ENCODE measurements at places on chromosomes 4 and X.

DNA sequence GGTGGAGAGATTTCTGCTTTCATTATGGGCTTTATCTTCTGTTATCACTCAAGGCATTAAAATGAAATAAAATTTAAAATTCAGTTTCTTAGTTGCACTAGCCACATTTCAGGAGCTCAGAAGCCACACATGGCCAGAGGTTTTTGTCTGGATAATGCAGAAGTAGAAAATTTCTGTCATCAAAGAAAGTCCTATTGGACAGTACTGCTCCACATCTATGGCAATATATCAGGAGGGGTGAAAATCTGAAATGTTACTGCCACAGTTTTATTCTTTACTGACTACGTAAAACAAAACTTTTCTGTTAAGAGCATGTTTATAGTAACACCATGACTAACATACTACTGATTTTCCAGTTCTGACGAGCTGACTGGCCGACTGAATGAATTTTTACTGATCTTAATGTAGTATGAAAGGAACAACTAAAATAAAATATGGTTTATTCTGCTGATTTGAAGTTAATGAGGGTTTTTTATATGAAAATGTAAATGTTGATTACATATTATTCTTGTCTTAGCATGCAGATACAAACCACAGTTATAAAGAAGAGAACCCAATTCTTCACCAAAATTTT lies 264.0 kb upstream of the HAND2 start:
- H3K4me1 ChIP-seq = no peaks in the 10 kb centered on the region
- no peaks in the 10 kb centered on the region for H3K27me3 ChIP-seq
- H3K36me3 ChIP-seq = no peaks in the 10 kb centered on the region
- no peak for DNase-seq

DNA sequence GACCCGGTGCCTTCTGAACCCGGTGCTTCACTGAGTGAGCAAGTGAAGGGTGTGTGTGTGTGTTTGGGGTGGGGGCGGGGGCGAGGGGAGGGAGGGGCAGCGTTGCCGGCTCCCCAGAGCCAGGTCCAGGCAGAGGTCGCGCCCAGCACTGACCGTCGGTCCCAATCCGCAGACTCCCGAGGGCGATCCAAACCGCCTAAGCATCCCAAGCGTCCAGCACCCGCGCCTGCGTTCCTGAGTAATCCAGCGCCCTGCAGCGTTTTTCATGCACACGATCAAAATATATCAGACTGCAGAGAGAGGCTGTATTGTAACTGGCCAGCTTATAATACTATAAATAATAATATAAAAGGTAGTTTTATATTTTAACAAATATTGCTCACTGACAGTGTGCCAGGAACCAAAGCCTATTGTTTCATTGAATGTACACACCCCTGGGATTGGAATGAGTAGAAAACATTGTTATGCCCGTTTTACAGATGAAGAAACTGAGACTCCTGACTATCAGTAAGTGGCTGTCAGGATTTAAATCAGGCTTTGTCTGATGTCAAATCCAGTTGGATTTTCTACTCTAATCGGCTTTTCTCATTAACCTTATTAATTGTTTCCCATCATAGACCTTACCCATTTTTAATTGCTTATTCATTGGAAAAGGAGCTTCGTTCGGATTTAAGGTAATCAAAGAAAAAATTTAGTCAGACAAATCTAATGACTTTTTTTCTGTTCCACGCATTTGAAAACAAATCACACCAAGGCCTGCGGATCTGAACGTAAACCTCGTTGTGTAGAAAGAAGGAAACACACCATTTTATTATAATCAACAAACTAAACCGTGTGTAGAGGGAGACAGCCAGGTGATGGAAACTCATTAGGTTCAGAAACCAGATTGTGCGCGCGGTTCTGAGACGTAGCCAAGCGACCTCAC lies 4.0 kb upstream of the NKX3-2 start:
- H3K36me3 ChIP-seq = no peaks in the 10 kb centered on the region
- H3K4me1 ChIP-seq = no peaks in the 10 kb centered on the region
- DNase-seq = no peak
- peaks cover 29% of the 10 kb centered on the region for H3K27me3 ChIP-seq
- H3K27ac ChIP-seq = no peak overlapping the region

DNA sequence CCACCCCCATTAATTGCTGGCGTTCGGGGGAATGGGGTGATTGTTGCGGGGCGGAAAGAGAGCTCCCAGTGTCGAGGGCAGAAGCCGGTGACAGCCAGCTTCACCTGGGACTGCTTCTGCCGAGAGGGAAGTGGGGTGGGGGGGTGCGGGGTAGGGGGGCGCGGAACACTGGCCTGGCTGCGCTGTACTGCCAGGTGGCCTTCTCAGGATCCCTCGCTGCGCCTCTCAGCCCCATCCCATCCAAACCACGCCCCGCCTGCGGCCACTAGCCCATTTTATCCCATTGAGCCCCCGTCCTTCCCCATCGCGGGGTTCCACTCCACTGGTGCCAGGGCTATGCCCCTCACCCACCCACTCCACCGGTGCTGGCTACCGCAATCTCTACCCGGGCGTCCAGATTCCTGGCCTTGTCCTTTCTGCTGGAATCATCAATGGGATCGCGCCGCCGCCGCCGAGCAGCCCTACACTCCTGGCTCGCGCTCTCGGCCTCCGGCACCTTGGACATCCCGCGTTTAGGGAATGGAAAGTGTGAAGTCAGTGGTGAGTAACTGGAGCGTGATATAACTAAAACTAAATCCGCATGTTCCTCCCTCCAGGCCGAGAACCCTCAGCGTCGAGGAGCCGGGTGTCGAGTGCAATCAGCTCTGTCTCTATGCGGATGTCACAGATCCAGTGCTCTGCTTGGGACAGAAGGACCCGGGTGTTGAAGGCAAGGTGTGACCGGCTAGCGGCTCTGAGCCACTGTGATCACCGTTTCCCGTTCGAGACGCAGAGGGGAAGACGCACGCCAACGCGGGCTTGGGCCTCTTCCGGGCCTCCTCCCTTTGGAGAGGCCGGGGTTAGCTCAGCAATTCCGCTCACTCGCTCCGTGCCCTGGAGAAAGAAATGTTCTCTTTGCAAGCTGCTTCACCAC lies 20.5 kb downstream of the NKX3-2 start:
- DNase-seq = no peak
- peaks cover 46% of the 10 kb centered on the region for H3K27me3 ChIP-seq
- peaks cover 8% of the 10 kb centered on the region for H3K36me3 ChIP-seq
- no peak overlapping the region for H3K27ac ChIP-seq

DNA sequence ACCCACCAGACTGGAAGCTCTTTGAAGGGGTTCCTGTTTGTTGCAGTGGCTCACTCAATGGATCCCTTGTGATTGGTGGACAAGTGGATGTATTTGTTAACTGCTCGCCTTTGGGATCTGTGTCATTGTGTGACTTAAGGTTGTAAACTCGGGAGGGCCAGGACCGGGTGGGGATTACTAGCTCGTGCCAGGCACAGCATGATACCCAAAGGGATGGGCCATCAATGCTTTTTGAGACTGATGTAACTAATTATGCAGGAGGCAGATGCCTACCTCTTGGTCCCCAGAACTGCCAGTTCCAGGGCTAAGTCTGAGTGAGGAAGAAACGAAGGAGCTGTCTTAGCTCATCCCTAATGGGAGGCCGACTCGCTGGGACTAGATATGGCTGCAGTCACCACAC lies 27.7 kb downstream of the UTP14A start:
- H3K36me3 ChIP-seq = no peaks in the 10 kb centered on the region
- H3K27ac ChIP-seq = no peak overlapping the region
- DNase-seq = no peak
- H3K4me3 ChIP-seq = peak overlapping the region; percentile 61

DNA sequence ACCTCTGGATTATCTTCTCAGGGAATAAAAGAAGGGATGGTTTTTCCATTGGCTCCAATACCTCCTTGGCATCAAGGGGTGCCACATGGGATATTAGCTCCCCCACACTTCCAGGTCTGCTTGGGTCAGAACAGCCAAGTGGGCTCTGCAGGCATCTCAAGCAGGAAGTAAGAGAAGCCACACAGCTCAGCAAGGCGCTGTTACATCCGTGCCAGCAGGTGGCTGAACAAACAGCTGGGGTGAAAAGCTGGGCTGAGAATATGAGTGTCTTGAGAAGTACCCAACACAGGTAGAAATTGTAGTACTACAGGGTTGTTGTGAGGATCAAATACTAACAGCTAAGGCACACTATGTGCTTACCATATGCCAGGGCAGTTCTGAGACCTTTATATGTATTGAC lies 76.7 kb upstream of the TMEM150C start:
- H3K4me3 ChIP-seq = no peak overlapping the region
- no peak for DNase-seq
- peaks cover 3% of the 10 kb centered on the region for H3K27me3 ChIP-seq
- H3K4me1 ChIP-seq = no peaks in the 10 kb centered on the region
- H3K36me3 ChIP-seq = no peaks in the 10 kb centered on the region

DNA sequence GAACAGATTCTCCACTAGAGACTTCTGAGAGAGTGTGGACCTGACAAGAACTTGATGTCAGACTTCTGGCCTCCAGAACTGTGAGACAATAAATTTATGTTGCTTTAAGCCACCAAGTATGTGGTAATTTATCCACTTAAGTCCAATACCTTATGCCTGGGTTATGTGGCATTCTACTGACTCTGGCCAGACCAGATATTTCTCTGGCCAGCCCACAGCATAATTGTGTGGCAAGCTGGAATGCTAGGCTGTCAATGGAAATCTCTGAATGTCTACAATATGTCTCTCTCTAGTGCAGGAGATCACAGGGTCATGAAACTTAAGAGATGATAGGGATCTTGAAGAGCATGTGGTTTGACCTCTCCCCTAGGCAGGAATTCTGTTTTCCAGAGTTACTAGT lies 251.0 kb downstream of the ZNF674 start:
- DNase-seq = no peak
- H3K4me1 ChIP-seq = no peaks in the 10 kb centered on the region
- H3K36me3 ChIP-seq = no peaks in the 10 kb centered on the region
- no peak overlapping the region for H3K4me3 ChIP-seq

DNA sequence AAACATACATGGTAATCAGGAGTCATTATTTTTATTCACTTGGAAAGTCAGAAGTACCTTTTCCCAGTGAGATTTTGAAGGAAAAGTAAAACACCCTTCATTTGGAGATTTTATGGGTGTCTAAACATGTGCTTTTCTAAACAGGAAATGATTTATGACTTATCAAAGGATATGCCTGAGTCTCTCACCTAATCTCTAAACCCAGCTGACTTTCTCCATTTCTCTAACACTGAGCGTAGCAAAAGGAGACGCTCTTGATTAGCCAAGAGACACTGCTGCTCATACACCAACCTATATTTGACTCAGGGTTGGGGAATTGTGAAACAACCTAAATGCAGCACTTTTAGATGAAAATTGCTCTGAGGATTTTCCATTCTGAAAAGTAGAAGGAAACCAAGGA lies 468.5 kb upstream of the FTHL17 start:
- H3K4me1 ChIP-seq = no peaks in the 10 kb centered on the region
- no peaks in the 10 kb centered on the region for H3K36me3 ChIP-seq
- H3K4me3 ChIP-seq = no peak overlapping the region
- H3K27ac ChIP-seq = no peak overlapping the region
- no peaks in the 10 kb centered on the region for H3K27me3 ChIP-seq
- no peak for DNase-seq

DNA sequence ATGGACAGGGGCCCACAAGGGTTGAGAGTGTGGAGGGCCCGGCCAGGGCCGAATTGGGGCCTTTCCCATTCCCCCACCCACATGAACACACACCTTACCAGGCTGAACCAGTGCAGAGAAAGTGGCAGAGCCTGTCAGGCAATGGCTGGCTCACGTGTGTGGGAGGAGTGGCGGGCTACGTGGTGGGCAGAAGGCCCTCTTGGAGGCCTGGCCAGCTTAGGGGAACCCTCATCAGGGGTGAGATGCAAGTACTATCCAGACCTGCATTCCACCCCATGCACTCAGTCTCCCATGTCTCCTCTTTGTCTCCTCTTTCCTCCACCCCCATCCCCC lies 965 bp downstream of the TCEAL4 start:
- H3K27me3 ChIP-seq = no peaks in the 10 kb centered on the region
- DNase-seq = no peak
- peak overlapping the region; percentile 79 for H3K27ac ChIP-seq

- H3K27me3 ChIP-seq = no peaks in the 10 kb centered on the region
- H3K4me3 ChIP-seq = no peak overlapping the region
- no peak overlapping the region for H3K27ac ChIP-seq
Measured at GRCh38 chrX:43682726-43683125, 26.6 kb downstream of the MAOA start.

DNA sequence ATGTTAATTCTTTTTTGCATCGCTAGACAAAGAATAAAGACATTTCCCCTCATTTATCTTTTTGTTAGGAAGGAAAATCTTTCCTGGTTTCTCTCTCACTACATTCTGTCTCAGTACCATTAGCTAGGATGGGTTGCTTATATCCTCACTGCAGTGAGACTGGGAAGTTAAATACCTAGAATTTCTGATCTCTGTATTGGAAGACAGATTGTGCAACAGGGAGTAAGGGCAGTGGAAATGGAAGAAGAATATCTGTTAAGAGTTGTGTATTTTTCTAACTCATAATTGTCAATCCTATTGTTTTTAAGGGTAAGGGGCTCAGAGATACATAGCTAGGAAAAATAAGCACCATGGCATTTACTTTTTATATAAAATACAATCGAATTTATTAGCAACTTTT lies 19.6 kb downstream of the PTPN13 start:
- H3K27me3 ChIP-seq = peaks cover 1% of the 10 kb centered on the region
- no peak overlapping the region for H3K4me3 ChIP-seq
- H3K27ac ChIP-seq = peak overlapping the region; percentile 59
- H3K4me1 ChIP-seq = peaks cover 43% of the 10 kb centered on the region

GRCh38 chr4:158605393-158605792 lies 66.3 kb downstream of the C4orf46 start:
- H3K4me3 ChIP-seq = no peak overlapping the region
- no peaks in the 10 kb centered on the region for H3K36me3 ChIP-seq
- no peaks in the 10 kb centered on the region for H3K4me1 ChIP-seq

- no peaks in the 10 kb centered on the region for H3K36me3 ChIP-seq
- H3K4me1 ChIP-seq = peaks cover 5% of the 10 kb centered on the region
- no peaks in the 10 kb centered on the region for H3K27me3 ChIP-seq
- no peak overlapping the region for H3K4me3 ChIP-seq
Measured at GRCh38 chr4:129808242-129808641, 712.3 kb downstream of the C4orf33 start.

GRCh38 chr4:80365928-80366327 lies 30.4 kb downstream of the CFAP299 start:
- no peak overlapping the region for H3K4me3 ChIP-seq
- peaks cover 4% of the 10 kb centered on the region for H3K4me1 ChIP-seq
- H3K27me3 ChIP-seq = peaks cover 2% of the 10 kb centered on the region
- DNase-seq = peak; percentile 48

- no peak for DNase-seq
- H3K4me1 ChIP-seq = peaks cover 16% of the 10 kb centered on the region
- H3K36me3 ChIP-seq = peaks cover 14% of the 10 kb centered on the region
- H3K4me3 ChIP-seq = no peak overlapping the region
- peaks cover 1% of the 10 kb centered on the region for H3K27me3 ChIP-seq
Measured at GRCh38 chr4:71006203-71006907, 12.9 kb downstream of the DCK start.

All from glutamatergic neuron (in vitro differentiated cells).